ENCODE measurements at places on chromosomes 1 and 21.

- no peak for DNase-seq
These were observed at the start of gene NBL1 for GRCh38 chr1:19643602-19644394. NBL1 (plus strand) TSS chr1:19644311; CDS start chr1:19655031, 10,720 bp downstream.

GRCh38 chr1:228767636-228768354 is 32.5 kb downstream of the RHOU start:
- no peak for DNase-seq

DNA sequence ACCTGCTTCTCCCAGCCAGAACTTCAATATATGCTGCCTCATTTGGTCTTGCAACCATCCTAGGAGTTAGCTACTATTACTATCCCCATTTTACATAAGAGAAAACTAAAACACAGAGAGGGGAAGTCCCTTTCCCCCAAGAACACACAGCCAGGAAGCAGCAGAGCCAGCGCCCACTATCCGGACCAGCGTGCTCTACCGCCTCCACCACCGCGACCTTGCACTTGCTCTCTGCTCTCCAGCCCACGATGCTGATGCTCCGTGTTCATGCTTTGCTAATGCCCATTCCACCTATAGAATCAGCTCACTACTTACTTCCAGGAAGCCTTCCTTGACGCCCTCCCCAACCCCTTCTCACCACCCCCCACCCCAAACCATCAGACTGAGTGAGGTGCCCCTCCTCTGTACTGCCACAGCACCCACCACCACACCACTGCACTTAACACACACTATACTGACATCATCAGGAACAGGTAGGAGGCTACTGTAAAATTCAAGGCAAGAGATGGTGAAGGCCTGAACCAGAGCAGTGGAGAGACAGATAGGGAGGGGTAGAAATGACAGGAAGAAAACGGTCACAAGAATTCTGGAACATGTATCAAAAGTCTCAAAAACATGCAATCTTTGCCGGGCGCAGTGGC is 9.4 kb downstream of the TMEM53 start:
- no peak for DNase-seq

DNA sequence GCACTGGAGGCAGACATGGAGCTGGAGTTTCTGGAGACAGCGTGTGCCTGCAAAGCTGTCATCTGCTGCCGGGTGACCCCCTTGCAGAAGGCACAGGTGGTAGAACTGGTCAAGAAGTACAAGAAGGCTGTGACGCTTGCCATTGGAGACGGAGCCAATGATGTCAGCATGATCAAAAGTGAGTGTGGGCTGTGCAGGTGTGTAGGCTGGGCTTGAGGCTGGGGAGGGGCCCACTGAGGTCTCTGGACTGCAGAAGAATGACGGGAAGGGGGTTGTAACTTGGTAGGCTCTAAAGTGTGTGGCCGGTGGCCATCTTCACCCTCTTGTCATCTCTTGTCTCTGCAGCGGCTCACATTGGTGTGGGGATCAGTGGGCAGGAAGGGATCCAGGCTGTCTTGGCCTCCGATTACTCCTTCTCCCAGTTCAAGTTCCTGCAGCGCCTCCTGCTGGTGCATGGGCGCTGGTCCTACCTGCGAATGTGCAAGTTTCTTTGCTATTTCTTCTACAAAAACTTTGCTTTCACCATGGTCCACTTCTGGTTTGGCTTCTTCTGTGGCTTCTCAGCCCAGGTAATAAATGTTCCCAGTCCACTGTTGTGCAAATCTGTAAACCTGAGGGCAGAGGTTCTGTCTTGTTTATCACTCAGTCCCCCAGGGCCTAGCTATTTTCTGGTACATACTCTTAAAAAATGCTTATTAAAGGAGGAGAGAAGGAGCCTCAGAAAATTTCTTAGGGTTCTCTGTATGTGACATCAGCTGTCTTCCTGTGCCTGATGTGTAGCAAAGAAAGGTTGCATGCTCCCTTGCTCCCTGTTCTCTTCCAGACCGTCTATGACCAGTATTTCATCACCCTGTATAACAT is 19.9 kb downstream of the ATP8B2 start:
- DNase-seq = no peak

- no peak for DNase-seq
These were observed 39.5 kb downstream of the IRF2BP2 start for GRCh38 chr1:234570329-234571120.

GRCh38 chr1:183871601-183872000 is 66.7 kb downstream of the RGL1 start:
- DNase-seq = no peak

- DNase-seq = no peak
These were observed 801 bp downstream of the TRAF5 start for GRCh38 chr1:211327346-211327921.

DNA sequence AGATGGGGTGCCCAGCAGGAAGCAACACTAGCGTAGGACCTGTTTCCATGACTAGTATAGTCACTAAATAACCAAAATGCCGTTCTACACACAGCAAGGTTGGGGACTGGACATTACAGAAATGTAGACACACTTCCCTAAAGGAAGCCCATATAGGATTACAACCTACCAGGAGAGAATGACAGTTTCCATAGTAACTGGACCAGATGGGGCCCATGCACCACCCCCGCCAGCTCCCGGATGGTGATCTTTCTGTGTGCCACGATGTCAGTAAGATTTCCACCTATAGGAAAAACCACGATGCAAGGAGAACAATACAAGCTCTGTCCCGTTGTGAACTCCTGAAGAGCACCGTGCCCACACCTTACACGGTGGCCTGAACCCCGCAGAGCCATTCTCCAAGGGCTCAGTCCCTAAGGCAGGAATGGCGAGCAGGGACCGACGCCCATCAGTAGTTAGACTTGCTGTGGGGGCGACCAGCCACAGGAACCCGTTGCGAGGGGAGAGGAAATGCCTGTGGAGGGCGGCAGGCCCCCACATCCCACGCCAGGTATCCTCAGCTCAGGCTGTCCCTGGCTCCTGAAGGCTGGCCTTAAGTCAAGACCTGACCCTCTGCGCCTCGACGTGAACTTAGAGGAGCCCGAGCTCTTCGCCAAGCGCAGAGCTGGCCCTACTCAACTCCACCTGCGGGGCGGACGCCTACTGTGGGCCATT is 13.6 kb upstream of the CEP85 start:
- DNase-seq = no peak

Data from urinary bladder (tissue), 4 donors.